ENCODE measurements at places on chromosomes 6 and 20.

DNA sequence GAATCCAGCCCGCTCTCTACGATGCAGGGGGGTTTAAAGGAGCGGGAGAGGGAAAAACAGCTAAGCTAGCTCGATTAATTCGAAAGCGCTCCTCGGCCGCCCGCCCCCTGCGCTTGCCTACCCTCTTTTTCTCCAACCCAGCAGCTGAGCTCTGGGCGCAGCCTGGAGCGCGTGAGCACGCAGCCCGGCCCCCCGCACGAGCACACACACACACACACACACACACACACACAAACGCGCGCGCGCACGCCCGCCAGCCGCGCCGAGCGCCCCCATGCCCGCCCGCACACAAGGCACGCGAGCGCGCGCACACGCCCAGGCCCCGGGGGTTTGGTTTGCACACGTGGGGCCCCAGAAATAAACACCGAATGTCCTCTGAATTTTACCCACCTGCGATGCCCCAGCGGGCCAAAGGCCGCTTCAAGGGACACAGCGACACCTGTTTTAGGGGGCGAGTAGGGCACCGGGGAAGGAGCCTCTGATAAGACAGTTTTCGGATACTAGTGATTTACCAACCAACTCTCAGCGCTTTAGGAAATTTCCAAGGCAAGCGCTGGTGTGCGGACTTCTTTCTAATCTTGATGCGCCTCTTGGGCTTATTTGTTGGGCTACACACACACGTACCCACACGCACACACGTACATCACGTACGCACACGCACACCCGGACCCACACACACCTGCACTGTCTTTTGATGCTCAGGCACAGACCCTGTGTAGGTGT is 802 bp upstream of the NRN1 start:
- peak; percentile 58 for DNase-seq

DNA sequence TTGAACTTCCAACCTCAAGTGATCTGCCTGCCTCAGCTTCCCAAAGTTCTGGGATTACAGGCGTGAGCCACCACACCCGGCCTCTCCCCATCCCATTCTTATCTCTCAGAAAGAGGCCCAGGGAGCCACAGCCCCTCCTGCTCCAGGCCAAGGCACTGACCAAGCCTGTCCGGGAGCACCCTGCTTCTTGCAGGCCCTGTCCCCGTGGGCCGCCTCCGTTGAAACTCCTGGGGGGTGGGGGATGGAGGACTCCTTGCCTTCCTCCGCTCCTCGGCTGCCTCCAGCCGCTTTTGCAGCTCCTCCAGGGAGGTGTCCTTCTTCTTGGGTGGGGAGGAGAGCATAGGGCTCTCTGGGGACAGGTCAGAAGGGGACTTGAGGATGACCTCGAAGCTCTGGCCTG is 9.7 kb downstream of the STMN3 start:
- no peak for DNase-seq

DNA sequence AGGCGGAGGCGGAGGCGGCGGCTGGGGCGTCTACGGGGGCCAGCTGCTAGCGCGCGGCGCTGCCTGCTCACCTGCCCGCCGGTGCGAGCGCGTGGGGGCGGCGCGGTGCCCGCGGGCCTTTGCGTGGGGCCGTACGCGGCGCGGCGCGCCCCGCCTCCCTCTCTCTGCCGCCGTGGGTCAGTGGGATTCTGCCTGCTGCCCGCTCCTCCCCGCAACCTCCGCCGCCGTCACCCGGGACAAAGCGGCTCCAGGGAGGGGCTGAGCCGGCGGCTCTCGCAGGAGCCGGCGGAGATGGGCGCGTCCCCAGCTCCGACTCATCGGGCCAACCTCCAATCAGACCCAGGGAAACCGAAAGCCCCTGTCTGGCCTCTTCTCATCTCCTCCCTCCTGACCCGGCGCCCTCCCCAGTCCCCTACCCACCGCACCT is at the start of gene RCAN2:
RCAN2 (minus strand) TSS at position 249 of the 427 bp plus-strand sequence.
- peak; percentile 50 for DNase-seq

DNA sequence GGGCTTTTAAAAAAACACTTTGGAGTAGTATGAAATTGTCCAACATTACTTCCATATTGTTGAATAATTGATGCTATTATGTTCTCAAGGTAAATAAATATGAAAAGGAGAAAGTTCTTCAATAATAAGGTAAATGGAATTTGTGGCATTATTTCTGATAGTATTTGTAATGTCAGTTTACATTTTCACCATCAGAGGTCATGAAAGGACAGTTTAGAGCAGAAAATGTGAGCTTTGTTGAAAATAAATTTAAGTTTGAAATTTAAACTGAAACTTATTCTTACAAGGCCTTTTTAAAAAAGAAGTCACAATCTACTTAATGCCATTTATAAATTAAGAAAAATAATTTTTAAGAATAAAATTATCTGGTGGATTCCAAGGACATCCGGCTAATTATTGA is 15.8 kb upstream of the CEP162 start:
- DNase-seq, result peak; percentile 23

- DNase-seq, result no peak
Measured at GRCh38 chr20:40470445-40471260, 218.4 kb downstream of the MAFB start.

DNA sequence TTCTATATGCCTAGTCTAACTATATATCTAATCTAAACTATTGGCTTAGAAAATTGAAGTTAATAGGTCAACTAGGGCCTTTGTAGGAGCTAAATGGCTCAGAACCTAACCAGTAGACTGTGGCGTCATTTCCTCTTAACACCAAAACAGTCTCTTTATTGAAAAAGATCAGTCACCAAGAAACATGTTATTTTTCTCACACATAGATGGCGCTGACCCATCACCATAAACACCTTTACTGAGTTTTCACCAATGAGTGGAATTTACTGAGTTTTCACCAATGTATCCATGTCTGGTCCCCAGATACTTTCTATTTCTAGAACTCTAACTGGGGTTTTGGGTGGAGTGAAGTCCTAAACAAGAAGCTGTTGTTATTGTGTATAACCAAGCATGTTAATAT is 636.0 kb downstream of the BCKDHB start:
- peak; percentile 36 for DNase-seq

DNA sequence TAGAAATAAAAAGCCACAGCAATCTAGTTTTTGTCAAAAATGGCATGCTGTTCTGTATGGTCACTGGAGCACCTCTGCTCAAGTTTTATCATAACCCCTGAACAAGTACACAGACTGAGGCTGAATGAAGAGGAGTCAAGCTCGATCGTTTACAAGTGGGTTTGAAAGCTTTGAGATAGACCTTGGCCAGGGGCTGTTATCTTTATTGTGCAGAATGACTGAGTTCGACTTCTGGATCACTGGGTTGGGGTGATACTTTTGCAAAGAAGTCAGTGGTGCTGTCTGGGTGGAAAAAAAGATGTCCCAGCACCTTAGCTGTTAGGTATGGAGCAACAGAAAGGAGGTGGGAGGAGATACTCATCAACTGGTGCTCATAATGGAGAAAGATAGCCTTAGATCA is 446.0 kb downstream of the HACE1 start:
- DNase-seq, result no peak

DNA sequence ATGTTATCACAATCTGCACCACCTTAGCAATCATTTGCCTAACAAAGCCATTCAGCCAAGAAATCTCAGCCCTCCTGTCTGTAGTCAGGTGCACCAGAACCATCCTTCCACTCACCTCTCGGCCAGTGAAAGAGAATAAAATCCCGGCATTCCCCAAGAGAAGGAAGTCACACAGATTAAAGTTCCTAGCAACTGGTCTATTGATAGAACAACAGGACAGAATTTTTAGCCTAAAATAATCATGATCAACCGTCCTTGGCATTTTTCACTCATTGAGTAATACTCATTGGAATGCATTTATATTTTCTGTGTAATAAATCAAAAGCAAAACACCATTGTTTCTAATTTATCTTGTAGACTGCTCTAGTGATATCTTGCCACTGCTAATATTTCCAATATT is 85.7 kb upstream of the CDH4 start:
- peak; percentile 73 for DNase-seq

- DNase-seq, result no peak
Measured at GRCh38 chr6:116695401-116695800, 14.4 kb downstream of the KPNA5 start.
